ENCODE measurements at places on chromosomes 3 and 15. TPM values are rescaled to one million over a fixed set of nuclear protein-coding genes. Genes with fewer than 3 reads are reported as not detected.

The CAV3 gene
- total RNA-seq, result not detected

DNA sequence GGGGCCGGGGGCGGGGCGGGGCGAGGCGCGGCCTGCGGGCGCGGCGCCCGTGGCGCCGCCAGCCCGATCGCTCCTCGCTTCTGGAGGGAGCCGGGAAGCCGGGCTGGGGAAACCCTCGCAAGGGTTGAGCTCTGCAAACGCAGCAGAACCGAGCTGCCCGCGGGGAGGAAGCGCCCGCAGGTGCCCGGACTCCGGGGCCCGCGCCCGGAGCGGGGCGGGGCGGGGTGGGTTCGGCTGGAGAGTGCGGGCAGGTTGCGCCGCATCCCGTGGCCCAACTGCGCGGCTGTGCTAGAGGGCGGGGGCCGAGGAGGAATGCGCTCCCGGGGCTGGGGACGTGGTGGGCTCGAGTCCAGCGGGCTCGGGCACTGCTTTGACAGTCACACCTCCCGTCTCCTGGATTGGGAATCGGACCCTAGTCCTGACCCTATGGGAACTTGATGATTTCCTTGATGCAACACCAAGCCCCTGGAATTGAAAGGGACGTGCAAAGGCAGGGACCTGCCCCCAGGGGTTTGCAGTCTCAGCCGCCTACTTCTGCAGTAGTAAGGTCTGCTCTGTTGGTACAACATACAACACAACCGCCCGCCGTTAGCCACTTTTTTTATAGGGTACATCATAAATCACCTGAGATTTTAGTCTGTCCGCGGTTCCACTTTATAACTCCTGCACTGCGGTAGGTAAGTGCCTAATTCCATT is 34.3 kb downstream of the ZBTB38 start:
- DNase-seq, result peak; percentile 81

The PTPRG gene
- total RNA-seq, result 47.7 TPM

- no peak for DNase-seq
These were observed 111.9 kb upstream of the TSC22D2 start for GRCh38 chr3:150296123-150296735.

The GABRG3 gene
- not detected for total RNA-seq

DNA sequence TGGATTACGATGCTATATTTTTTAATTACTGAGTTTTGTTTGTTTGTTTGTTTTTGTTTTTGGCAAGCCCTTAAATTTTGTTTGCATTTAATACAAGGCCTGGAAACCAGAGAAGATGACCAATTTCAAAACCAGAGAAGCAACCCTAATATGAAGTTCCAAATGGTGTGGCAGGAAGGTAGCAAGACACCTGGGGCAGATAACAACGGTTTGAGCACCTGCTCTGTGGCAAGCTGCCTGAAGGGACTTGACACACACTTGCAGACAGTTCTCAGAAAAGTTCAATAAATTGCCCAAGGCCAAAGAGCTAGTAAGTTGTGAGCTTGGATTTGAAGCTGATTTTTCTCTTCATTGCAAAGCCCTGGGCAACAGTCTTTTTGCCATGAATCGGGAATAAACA is 151.2 kb upstream of the UBE2E1 start:
- DNase-seq, result no peak

DNA sequence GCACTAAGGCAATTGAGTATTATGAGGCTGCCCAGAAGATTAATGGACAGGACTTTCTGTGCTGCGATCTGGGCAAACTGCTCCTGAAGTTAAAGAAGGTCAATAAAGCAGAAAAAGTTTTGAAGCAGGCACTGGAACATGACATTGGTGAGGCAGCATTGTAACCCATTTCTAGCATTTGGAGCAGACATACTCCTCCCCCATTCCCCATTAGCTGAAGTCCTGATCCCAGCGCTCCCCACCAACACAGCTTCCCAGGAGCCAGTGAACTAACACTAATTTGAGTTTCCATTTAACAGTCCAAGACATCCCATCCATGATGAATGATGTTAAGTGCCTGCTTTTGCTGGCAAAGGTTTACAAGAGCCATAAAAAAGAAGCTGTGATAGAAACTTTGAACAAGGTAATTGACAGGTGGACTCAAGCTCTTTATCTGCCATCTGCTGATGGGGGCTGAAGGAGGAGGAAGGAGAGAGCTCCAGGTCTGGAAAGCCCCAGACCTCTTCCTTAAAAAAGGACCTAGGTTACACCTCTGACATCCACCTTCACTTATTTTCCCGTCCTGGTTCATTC is 22.6 kb downstream of the CSRNP1 start:
- DNase-seq, result no peak

DNA sequence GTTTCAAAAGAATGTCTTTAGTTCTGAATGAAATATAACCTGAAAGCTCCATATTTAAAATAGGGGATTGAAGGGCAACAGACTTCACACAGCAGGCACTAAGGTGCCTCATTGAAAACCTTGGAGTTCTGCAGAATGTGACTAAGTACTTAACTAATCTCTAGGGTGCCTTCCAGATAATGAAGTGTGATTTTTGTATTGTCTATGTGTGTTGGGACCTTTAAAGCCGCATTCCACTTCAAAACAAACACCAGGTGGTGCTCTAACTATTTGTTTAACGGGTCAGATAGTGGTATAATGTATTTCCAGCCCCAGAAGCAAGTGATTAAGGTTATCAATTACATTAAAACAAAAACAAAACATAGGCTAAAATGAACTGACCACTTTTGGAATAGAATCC is 28.0 kb downstream of the TFG start:
- DNase-seq, result no peak

GRCh38 chr3:8643693-8644365 is 769 bp downstream of the SSUH2 start:
- no peak for DNase-seq

The LRRC28 gene
- 62.7 TPM for total RNA-seq

GRCh38 chr3:70053293-70053692 is 53.8 kb downstream of the SAMMSON start:
- DNase-seq, result no peak

DNA sequence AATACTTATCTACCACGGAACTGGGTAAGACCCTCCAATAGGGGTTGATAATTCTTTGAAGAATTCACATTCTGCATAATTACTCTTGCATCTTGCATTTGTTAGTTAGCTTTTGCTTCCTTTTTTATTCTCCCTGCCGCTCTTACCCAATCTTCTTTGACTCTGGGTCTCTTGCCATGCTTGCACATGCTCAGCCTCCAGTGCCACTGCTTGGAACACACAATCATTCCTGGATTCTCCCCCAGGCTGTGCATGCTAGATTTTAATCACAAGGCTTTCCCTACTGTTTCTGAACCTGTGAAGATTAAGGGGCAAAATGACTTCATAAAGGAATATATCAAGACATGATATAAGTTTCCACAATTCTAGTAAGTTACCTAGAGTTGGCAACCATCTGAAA is 133.1 kb downstream of the IL1RAP start:
- no peak for DNase-seq

- no peak for DNase-seq
These were observed 60.9 kb downstream of the ASB7 start for GRCh38 chr15:100663086-100663914.

DNA sequence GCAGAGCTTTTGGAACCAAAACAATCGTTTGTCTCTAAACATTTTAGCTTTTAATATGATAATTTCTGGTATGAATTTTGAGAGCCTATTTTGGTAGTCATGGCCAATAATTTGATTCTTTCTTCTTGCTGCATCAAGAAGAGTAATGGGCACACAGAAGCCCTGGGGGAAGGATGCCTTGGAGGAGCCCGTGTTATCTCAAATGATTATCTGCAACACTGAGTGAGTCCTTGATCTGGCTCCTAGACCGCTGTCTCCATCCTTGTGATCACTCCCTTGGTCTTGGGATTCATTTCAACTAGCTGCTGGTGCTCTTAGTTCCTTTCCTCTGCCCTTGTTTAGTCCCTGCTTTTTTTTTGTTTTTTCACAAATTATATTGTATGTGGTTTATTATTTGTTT is 77.9 kb upstream of the CCNL1 start:
- no peak for DNase-seq

- no peak for DNase-seq
These were observed 175.0 kb downstream of the CFAP20DC start for GRCh38 chr3:58874795-58875194.

GRCh38 chr15:82108489-82109078 is 62.8 kb upstream of the MEX3B start:
- DNase-seq, result peak; percentile 32

- DNase-seq, result no peak
These were observed 104.5 kb downstream of the CHRNA7 start for GRCh38 chr15:32134842-32135241.

- DNase-seq, result no peak
These were observed 25.4 kb upstream of the AVEN start for GRCh38 chr15:34064438-34064837.

The BTBD1 gene
- 65.2 TPM for total RNA-seq

The OR4F6 gene
- not detected for total RNA-seq

DNA sequence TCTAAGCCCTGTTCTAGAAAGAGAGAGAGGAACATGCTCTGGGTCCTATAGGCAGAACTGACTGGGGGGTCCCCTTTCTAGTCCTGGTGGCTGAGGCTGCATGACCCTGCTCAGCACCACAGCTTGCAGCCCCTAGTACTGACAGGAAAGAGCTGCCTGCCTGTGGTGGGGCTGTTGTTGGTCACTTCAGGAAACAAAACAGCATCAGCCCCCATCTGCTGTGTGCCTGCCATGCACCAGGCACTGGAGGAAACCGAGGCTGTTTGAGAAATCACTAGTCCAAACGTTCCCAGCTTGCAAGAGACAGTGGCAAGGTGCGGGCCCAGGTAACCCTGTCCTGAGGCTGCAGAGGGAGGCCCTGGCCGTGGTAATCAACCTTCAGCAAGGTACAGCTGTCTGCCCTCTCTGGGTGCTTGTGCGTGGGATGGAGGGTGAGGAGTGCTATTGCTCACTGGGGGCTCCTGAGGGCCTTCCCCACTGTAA is 90.6 kb downstream of the IQSEC1 start:
- DNase-seq, result no peak

- no peak for DNase-seq
These were observed 37.6 kb upstream of the SFMBT1 start for GRCh38 chr3:53083521-53083920.

- DNase-seq, result no peak
These were observed 19.4 kb upstream of the PLXNA1 start for GRCh38 chr3:126963261-126964190.

GRCh38 chr3:95971573-95971972 is 842.8 kb upstream of the EPHA6 start:
- no peak for DNase-seq

DNA sequence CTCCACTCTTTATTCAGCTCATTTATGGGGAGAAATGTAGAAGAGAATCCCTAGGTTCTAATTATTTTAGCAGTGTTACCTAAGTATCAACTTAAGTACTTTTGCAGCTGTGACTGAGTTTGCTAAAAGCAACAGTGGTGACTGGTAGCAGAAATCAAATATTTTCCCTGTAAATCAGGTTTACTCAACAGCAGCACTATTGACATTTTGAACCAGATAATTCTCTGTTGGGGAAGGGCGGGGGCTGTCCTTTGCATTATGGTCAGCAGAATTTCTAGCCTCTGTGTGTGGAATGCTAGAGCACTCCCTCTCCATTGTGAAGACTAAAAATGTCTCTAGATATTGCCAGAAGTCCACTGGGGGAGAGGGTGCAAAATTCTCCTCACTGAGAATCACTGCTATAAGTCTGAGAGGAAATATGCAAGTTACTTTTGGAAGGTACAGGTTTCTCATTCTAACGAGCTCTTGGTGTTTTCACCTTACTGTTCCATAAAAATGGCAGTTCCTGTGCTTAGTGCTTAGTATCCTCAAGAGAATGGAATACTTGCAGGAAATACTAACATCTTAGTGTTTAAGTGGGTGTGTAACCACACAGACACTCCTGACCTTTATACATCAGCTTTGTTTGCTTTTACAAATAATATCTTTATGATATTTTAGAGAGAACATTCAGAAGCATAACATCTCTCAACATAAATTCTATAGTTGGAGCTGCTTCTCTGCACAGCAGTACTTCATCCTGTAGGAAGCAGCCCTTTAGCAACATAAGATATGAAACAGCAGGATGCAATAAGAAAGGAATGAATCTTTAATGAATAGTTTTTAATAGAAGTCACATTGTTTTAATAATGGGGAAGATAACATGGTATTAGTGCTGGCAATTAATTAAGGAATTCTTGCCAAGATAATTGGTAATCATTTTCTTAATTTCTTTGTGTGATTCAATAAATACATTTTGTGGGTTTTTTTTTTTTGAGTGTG is 246.5 kb upstream of the GOLIM4 start:
- DNase-seq, result no peak

DNA sequence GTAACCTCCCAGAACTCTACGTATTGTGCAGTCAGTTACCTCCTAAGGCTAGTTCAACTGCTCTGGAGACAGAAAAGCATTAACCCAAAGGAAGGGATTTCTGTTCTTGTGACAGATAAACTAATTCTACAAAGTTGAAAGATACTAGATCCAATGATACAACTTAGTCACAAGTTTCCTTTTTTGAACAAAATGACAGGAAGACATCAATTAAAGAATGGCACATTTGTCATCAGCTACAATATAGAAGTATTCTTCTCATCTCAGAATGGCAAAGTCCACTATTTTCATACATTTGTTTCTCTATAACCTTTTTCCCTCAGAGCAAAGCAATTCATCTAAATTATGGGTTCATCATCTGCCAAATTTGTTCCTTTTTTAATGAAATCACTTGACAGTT is 43.7 kb downstream of the ISL2 start:
- DNase-seq, result no peak

DNA sequence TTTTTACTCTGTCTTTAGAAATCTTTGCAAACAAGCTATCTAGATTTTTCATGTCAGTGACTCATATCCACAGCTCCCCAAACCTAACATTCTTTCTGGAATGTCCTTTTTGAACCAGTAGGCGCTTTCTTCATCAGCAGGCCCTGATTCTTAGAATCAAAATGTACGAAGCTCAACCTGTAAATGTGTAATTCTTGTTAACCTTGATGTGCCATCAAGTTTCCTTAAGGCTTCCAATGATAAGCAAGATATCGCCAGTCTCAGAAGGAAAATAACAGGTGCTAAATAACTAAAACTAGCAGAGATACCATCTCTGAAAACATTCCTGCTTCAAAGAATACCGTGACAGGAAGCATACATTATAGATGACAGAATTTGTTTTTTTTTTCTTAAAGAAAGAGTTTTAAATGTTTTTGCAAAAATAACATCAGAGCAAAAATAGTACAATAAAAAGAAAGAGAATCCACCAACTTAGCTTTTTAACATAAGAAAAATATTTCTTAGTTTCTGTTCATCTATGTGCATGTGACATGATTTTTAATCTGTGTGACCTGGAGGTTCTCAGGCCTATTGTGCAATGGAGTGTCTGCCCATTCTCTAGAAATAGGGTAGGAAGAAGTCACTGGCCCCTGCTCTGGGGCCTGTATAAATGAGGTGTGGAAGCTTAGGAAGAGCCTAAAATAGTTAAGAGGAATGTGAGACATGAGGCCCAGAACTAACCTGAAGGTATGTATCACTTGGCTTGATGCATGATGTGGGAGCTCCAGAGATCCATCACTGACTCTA is 14.7 kb upstream of the SECISBP2L start:
- no peak for DNase-seq

The CPN2 gene
- not detected for total RNA-seq

- DNase-seq, result peak; percentile 34
These were observed 3.1 kb downstream of the ABTB1 start for GRCh38 chr3:127675651-127676391.

All from Peyer's patch (tissue), 4 donors.